Stimulated activated CD4-positive, alpha-beta T cell treated with anti-CD3 and anti-CD28 coated beads, Interleukin-12 subunit alpha, Interleukin-12 subunit beta, amount 100 ng/mL, for 24 hours (primary cell): ENCODE measurements at places on chromosomes 1 and 21.

DNA sequence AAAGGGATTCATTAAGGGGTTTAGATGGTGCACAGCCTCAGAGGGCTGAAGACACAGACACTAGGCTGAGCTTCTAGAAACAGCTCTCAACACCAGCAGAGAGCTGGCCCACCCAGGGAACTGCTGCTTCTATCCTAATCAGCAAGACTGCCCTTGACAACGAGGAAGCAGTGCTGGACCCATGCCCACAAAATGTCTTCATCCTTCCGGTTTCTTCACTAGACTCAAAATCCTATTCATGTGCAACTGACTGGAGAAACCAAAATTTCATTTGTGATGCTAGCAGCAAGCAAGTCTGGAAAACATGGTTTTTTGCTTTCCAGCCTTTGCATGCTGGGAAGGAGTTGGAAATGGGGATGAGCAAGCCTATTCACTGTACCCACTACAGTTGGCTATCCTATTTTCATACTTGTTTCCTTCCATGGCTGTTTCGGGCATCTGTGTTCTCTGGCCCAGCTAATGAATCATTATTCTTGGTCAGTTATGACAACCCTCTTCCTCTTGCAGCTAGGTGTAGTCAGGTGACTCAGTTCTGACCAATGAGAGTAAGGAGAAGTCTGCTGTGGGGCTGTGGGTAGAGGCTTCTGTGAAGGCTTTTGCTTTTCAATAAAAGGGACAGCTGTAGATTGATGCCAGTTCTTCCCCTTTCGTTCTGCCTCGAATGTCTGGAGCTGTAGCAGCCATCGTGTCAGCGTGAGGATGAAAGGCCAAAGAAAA lies 14.6 kb upstream of the TMEM61 start:
- no peak for DNase-seq

GRCh38 chr1:176826265-176826664 lies 338.2 kb downstream of the ASTN1 start:
- DNase-seq, result no peak

- DNase-seq, result no peak
These were observed 49.6 kb downstream of the AK4 start for GRCh38 chr1:65197636-65198035.

GRCh38 chr1:11441211-11441952 lies 37.6 kb upstream of the DISP3 start:
- no peak for DNase-seq

- DNase-seq, result no peak
These were observed 40.5 kb downstream of the URB2 start for GRCh38 chr1:229666585-229666984.

GRCh38 chr1:230821346-230821745 lies 47.0 kb downstream of the C1orf198 start:
- DNase-seq, result no peak
